Neuronal stem cell (in vitro differentiated cells): ENCODE measurements at places on chromosomes 7 and 10.
A peak's percentile ranks its signal among the peaks of the same experiment; 100 is the strongest.

DNA sequence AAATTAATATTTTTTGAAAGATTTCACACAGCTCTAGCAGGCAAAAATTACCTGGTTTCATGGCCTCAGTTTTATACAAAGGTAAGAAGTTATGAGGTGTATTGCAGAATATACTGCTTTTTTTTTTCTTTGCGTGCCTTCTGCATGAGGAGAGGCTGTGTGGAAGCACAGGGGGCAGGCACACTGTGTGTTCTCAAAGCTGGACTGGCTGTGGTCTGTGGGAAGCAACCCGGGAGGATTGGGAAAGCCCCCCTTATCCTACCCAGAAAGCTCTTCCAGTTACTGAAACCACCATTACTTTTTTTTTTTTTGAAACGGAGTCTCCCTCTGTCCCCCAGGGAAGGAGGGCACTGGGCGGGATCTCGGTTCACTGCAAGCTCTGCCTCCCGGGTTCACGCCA, 25.0 kb downstream of the ADARB2 start:
- H3K36me3 ChIP-seq = no peaks in the 10 kb centered on the region
- H3K27me3 ChIP-seq = no peaks in the 10 kb centered on the region
- H3K27ac ChIP-seq = no peak overlapping the region
- no peak overlapping the region for H3K4me3 ChIP-seq
- peaks cover 5% of the 10 kb centered on the region for H3K4me1 ChIP-seq

DNA sequence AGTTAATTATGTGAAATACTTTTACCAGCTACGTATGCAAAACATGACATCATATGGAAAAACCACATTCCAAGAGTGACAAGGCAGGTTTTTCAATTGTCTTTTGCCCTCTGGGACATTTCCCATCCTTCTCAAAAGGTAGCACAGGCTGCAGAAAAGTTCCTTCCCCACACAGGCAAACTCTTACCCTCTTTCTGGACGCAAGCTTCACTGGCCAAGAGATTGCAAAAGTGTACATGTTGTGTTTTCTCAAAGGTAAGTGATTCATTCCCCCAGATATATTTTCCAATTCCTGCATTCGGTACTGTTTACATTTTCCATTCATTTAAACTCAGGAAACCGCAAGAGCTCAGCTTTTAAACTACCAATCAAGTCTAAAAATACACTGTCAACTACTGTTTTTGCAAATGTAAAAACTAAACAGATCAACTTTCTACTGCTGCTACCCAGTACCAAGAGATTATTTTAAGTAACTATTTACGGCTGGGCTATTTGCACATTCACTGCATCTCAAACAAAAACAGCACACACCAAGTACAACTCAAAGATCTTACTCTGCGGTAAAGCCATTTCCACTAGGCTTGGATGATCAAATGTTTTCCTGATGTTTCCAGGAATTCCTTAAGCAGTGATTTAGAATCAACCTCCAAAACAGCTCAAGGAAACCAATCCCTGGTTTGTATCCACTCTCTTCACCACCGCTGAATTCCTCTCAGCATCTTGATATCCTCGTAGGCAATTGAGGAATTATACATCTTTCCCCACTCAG, 233.6 kb upstream of the CCDC6 start:
- peaks cover 15% of the 10 kb centered on the region for H3K36me3 ChIP-seq
- peaks cover 5% of the 10 kb centered on the region for H3K4me1 ChIP-seq
- H3K4me3 ChIP-seq = peak overlapping the region; percentile 78
- peak; percentile 33 for DNase-seq

GRCh38 chr7:21134631-21135030, 293.3 kb upstream of the SP4 start:
- peaks cover 4% of the 10 kb centered on the region for H3K27me3 ChIP-seq
- H3K27ac ChIP-seq = no peak overlapping the region
- DNase-seq = no peak
- H3K4me3 ChIP-seq = no peak overlapping the region
- no peaks in the 10 kb centered on the region for H3K4me1 ChIP-seq

- no peaks in the 10 kb centered on the region for H3K4me1 ChIP-seq
- H3K36me3 ChIP-seq = no peaks in the 10 kb centered on the region
- DNase-seq = no peak
- no peak overlapping the region for H3K27ac ChIP-seq
- no peak overlapping the region for H3K4me3 ChIP-seq
These were observed 43.5 kb downstream of the AOC1 start for GRCh38 chr7:150895809-150896208.

DNA sequence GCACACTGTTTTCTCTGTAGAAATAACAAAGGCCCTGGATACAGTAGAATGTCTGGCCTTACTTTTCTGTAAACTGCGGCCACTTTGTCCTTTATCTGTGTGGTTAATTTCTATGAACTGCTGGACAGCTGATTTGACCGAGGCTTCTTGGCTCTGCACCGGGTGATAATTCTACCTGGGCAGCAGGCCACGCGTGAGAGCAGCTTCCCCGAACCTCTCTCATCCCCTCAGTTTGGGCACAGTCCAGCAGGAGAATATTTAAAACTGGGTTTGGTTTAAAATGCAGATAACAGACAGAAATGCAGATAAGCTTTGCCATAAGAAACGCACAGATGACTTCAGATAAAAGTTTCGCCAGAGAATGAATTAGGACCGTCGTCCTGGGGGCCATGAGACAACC, 81.0 kb downstream of the CELF2 start:
- H3K27me3 ChIP-seq = no peaks in the 10 kb centered on the region
- H3K4me1 ChIP-seq = peaks cover 18% of the 10 kb centered on the region
- H3K36me3 ChIP-seq = no peaks in the 10 kb centered on the region
- H3K4me3 ChIP-seq = no peak overlapping the region
- no peak overlapping the region for H3K27ac ChIP-seq

- DNase-seq = peak; percentile 62
- no peak overlapping the region for H3K27ac ChIP-seq
- peaks cover 21% of the 10 kb centered on the region for H3K4me1 ChIP-seq
- no peaks in the 10 kb centered on the region for H3K27me3 ChIP-seq
These were observed 51.9 kb downstream of the DENND11 start for GRCh38 chr7:141649865-141650634.
